ENCODE measurements at places on chromosomes 7 and 10.
A peak's percentile ranks its signal among the peaks of the same experiment; 100 is the strongest.

DNA sequence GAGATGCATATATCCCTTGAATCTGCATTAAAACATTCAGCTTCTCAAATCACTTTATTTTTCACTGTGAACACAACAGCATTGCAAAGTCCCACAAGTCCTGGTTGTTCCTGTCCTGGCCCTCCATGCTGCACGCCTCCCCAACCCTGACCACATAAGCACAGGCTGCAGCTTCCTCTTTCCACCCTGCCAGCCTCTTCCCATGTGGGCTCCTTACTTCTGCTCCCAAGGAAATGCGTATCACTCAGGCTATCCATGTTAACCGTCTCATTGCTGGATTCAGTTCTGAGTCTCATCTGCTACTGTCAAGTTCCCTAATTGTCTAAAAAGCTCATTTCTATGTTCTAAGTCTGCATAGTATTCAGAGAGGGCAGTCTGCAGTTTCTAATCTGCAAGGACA is 89.7 kb upstream of the ZPBP start:
- peak; percentile 79 for DNase-seq

GRCh38 chr10:118710487-118710886 is 44.3 kb downstream of the CACUL1 start:
- no peak for DNase-seq

DNA sequence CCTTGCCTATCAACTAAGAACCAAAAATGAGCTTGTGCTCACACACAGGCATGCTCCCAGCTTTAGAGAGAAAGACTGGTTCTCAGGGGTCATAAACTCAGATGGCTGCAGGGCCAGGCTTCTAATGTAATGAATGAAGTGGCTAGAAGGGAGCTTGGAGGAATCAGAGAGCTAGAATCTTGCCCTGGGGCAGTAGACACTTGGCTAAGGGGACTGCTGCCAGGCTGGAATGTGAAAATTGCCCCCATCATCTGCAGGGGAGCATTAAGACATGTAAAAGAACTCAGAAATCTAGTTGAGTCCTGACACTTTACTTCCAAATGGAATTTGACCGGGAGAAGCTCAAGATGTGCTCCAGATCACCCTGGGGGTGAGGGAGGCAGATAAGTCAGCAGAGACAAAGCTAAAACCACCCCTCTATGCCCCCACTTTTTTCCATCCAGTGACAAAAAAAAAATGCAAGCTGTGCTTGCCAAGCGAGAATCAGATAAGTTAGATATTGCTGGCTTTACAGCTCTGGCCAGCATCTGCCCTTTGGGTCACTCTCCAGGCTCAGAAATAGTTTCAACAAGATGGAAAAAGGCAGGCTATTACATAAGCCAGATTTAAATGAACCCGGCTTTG is 2.3 kb upstream of the SLC16A9 start:
- no peak for DNase-seq

- no peak for DNase-seq
Observed at GRCh38 chr7:34487391-34488115, 170.5 kb upstream of the NPSR1 start.

GRCh38 chr10:118944959-118945633 is 84.4 kb upstream of the NANOS1 start:
- no peak for DNase-seq

DNA sequence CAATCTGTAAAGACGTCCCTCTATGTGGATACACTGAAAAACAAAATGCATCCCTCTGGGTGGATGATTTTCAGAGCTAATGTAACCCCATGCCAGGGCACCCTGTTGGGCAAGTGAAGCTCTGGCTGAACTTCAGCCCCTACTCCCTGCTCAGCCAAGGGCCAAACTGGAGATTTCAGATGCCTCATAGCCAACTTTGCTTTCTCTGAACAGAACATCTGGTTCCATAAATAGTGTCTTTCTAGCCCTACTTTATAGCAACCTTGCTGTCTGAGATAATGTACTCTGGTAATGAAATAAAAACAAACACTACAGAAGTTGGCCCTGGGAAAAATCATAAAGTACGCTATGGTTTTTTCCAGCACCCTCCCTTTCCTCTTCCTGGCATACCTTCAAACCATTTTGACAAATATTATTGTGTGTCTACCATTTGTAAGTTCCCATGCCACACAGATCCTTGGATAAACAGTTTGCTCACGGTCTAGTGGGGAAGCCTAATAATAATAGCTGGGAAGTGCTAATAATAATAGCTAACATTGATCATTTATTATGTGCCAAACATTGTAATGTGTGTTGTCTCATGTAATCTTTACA is 3.4 kb downstream of the ENTPD1 start:
- no peak for DNase-seq

GRCh38 chr7:26305090-26305868 is 13.6 kb downstream of the SNX10 start:
- peak; percentile 87 for DNase-seq

GRCh38 chr7:140060243-140060630 is 2.5 kb downstream of the PARP12 start:
- no peak for DNase-seq

DNA sequence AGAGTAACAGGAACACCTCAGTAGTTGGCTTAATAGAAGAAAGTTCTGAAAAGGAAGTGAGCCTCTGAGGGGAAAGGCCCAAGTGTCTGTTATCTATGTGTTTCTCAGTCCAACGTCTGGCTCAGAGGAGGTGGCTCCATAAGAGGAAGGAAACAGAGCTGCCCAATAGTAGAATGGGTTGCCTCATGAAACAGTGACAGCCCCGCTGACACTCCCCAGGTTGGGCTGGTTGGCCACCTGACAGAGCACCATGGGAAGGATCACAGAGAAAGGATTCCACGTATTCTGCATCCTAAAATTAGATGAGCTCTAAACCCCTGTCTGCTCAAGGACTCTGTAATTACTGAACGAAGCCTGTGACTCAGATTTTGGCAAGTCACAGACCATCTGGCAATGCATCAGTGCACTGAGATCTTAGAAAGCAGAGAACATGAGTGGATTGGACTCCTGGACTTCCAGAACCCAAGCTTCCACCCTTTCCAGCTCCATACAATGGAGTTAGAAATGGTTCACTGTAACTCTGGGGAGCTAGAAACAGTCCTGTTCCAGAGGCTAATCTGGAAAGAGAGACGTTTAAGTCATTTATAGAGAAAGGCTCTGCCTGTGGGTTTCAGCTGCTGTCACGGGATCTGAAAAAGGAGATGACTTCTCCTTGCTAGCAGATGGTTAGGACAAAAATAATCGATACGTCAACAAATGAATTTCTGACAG is 2.9 kb downstream of the PKD2L1 start:
- DNase-seq = peak; percentile 94

DNA sequence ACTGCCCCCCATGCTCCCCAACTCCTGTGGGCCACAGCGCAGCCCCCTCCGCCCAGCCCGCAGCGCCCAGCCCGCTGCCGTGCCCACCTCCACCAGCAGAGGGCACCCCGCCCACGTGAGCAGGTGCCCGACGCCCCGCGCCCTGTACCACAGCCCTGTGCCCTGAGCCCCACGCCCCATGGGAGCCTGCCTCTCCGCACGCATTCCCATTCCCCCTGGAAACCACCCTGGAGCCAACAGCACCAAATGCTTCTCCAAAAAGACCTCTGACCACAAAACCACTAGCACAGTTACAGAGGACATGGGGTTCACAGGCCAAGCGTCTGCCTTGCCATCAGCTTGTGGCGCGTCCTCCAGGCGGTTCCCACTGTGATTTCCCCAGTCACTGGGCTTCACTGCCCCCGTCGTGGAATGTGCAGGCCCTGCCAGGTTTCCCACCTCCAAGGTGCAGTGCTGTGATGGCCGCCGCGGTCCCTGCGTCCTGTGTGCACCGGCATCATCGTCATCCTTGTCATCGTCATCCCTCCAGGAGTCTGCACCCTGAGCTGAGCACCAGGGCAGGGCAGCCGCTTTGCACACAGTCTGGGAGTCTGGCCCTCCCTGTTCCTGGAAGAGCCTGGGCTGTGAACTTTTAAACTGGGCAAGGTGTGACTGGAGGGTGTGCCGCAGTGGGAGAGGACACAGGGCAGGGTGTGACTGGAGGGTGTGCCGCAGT is 61.7 kb downstream of the PWWP2B start:
- DNase-seq = peak; percentile 61

DNA sequence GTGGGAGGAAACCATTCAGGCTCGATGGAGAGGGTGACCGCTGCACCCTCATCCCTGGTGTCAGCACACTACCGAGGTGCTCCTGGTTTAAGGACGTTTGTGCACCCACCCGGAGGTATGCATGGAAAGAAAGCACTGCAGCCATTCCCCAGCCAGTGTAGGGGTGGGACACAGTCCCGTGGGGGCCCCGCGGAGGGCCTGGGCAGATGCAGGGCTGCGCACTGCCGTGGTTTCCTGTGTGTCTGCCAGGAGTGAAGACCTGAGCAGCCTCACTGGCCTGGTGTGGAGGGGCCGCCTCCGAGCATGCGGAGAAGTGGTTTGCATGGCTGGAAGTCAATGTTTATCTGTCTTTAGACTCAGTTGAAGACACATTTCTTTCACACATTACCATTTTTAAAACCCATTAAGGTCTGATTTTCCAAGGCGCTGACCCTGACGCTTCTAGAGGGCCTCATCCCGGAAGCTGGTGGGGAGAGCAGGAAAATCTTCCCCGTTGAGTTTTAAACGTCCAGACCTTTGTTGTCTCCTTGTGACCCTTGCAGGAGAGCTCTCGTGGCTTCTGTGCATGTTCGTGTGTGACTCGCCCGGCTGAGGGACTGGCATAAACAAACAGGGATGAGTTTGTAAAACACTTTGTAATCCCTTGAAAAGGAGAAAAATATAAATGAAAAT is 188.1 kb downstream of the MGMT start:
- no peak for DNase-seq

DNA sequence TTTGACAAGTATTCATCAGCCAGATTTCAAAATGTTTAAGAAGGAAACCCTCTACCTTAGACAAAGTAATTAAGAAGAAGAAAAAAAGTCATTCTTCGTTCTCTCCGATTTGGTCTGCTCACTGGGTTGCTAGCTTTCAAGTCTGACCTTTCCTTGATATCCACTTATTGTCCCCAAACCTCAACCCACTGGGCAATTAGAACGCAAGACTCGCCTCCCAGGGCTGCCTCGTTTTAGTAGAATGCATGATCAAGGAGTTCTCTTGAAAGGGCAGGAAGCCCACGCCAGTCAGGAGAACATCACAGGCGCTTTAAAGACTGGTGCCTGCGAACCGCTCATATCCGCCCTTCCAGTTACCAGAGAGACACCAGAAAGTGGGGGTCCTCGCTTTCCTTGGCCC is 637.7 kb downstream of the PARD3 start:
- no peak for DNase-seq

DNA sequence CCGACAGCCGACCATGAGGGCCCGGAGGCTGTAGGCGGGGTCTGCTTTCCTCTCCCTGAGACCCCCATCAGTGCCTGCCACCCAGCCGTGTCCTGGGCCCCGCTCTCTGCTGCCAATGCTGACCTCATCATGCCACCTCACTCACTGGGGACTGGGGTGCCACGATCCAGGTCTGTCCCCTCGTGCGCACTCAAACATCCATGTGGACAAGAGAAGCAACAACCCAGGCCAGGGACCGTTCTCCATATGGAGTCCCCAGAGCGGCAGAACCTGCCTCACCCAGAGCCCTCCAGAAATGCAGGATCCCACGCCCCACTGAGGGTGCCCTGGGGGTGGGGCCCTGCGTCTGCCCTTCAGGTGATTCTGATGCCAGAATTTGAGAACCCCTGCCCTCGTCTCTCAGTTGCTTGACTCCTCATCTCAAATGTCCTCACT is 210.0 kb upstream of the PPP2R2D start:
- no peak for DNase-seq

DNA sequence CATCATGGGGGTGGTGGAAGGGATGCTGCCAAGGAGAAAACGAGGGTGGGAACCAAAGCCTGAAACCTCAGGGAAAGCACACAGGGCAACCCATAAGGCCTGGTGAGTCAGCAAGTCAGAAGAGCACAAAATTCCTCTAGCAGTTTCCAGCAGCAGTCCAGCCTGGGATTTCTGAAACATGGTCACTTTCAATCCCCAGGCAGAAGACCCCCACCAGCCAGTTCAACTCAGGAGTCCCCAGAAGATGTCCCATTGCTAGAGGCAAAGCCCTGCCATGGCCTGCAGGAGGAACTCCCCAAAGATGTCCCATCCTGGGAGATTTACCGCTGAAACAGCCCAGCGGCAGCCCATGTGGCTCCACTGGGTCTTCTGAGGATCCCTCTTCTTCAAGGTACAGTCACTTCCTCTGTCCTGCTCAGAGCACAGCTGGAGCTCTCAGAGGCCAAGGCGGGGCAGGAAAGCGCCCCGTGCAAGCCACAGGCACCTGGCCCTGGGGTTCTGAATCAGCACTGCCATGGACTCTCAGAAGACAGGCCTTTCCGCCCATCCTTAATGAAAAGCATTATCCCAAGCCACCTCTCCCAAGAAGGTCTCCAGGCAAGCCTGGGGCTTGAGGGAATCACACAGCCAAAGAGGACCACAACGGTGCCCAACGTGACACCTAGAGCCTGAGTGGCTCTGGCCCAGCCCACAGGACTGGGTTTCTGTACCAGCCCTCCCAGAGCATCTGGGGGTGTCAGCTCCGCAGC is 196.9 kb downstream of the GRID1 start:
- DNase-seq = peak; percentile 40

GRCh38 chr10:69948261-69948660 is 104.4 kb upstream of the MACROH2A2 start:
- no peak for DNase-seq

- no peak for DNase-seq
Observed at GRCh38 chr7:36232971-36233550, 80.0 kb downstream of the EEPD1 start.

GRCh38 chr7:110564246-110564645 is 526.7 kb upstream of the LRRN3 start:
- peak; percentile 24 for DNase-seq

DNA sequence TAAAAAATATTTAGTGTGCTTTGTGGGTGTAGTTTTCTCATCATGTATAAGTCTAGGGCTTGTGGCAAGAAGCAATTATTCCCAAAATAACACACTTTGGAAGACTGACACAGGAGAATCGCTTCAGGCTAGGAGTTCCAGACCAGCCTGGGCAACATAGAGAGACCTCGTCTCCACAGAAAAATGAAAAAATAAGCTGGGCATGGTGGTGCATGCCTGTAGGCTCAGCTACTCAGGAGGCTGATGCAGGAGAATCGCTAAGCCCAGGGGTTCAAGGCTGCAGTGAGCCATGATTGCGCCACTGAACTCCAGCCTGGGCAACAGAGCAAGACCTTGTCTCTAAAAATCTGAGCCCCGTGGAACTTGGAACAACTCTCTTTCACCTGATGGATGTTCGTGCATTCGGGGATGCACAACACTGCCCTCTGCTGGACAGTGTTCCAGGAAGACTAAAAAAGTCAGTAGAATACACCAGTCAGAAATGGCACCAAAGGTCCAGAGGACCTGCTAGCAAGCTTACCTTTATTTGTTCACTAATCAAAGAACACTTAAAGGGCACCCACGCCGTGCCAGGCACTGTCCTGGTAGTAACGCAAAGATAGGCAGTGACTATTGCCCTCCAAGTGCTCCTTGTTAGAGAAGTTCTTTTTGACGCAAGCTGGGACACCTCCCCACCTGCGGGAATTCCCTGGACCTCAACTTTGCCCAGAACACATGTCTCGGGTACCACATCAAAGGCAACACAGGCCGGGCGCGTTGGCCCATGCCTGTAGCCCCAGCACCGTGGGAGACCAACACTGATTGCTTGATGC is 81.9 kb upstream of the CALN1 start:
- DNase-seq = peak; percentile 17
